ENCODE measurements at places on chromosomes 4 and X. TPM values are rescaled to one million over a fixed set of nuclear protein-coding genes. Genes with fewer than 3 reads are reported as not detected.

Gene DGKK
- not detected for total RNA-seq

Gene BMP15
- total RNA-seq: not detected

Gene VSIG4
- not detected for total RNA-seq

Gene PI4K2B
- 24.2 TPM for total RNA-seq

Gene FGG
- 0.20 TPM for total RNA-seq

Measured in renal cortical epithelial cell (primary cell).